CD4-positive, alpha-beta T cell treated with Interleukin-6 at 100 ng/mL for 8 hours (primary cell): ENCODE measurements at places on chromosomes 2 and 18.

- no peak for DNase-seq
Measured at GRCh38 chr2:119723186-119723585, 36.5 kb upstream of the PTPN4 start.

DNA sequence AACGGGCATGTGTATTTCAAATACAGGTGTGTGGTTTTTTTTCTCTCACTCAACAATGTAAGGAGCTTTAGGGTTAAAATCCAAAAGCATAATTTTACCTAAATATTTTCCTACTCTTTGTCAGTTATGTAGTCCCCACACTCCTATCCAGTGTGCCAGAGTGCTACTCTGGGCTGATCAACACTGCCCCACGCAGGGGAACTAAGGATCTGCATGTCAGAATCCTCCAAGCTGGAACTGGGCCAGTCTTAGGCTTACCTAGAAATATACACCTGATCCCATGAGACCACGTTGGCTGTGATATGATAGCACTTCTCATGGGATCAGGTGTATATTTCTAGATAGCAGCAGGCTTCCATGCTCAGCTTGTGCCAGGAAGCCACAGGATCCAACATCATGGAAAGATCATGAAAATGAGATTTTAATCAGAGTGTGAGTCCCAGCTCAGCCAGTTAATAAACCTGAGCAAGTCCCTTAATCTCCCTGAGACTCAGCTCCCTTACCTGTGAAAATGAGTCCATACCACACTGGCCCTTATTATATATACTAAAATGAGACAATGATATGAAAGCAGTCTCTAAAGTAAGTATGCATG lies 29.7 kb downstream of the CCDC141 start:
- DNase-seq: peak; percentile 24

DNA sequence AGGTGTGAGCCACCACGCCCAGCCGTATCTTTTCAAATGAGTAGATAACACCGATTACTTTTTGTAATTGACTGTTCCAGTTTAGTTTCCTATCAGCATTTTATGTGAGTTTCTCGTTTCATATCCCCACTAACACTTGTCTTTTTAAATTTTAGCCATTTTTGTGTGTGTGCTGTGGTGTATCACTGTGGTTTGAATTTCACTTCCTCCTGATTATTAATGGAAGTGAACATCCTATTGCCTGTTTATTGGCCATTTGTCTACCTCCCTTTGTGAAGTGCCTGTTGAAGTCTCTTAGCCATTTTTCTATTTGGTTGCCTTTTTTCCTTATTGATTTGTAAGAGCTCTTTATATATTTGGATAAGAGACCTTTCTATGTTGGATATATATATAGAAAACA lies 91.7 kb upstream of the STON1 start:
- DNase-seq: no peak

GRCh38 chr18:68848242-68848641 lies 50.4 kb downstream of the CCDC102B start:
- DNase-seq: no peak

DNA sequence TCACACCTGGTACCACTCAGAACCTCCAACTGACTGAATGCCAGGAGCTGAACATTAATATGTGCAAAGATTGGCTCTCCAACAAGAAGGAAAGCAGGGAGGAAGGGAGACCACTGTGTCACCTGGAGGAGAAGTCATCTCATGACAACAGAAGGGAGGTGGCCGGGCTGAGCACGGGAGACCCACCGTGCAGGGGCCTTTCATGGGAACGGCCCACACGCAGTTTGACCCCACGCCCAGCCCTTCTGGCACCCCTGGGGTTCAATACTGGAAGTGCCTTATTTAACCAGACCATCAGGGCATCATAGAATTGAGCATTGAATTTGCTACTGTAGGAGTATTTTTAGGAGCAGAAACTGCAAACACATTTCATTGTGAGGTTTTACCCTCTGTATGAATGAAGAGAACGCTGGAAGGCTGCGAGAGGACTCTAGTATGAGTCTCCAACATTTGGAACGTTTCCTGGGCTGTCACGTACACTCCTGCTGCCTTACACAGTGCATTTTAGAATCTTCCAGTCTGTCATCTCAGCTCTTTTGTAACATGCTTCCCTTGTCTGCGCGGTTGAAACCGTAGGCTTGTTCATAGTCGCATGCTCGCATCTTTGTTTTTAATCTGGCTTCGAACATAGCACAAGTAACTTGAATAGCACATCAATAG lies 132.1 kb downstream of the NFATC1 start:
- no peak for DNase-seq

DNA sequence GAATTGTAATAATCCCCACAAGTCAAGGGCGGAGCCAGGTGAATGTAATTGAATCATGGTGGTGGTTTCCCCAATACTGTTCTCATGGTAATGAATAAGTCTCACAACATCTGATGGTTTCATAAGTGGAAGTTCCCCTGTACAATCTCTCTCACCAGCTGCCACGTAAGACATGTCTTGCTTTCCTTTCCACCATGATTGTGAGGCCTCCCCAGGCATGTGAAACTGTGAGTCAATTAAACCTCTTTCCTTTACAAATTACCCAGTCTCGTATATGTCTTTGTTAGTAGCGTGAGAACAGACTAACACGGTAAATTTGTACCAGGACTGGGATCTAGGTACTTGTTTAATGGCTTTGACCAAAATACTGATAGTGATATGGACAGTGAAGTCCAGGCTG lies 744.3 kb upstream of the REG3G start:
- DNase-seq: no peak
